ENCODE measurements at places on chromosomes 7 and 10.
A peak's percentile ranks its signal among the peaks of the same experiment; 100 is the strongest.

- DNase-seq = no peak
Measured at GRCh38 chr10:110778211-110778610, 93.5 kb upstream of the PDCD4 start.

- DNase-seq = peak; percentile 61
Measured at GRCh38 chr7:116173051-116174028, 37.0 kb upstream of the TES start.

GRCh38 chr7:118350260-118350659 lies 125.8 kb downstream of the ANKRD7 start:
- DNase-seq = no peak

- no peak for DNase-seq
Measured at GRCh38 chr7:37212051-37212450, 236.6 kb downstream of the ELMO1 start.

- no peak for DNase-seq
Measured at GRCh38 chr10:109475711-109476421, 447.4 kb downstream of the XPNPEP1 start.

DNA sequence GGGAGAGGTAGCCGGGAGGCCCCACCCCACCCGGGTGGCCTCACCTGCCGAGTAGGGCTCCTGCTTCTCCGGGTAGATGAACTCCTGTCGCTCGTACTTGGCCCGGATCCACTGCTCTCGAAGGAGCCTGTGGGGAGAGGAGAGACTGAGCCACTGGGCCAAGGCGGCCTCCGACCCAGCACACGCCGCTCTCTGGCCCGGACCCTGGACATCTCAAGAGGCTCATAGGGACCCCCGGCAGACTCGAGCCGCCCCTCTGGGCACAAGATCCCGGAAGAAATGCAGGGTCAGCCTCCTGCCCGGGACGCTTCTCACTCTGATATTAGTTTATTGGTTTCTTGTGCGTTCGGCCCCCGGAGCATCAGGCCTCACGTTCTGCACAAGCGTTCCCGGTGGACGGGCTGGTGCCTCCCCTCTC lies 34.5 kb downstream of the ADAP1 start:
- no peak for DNase-seq

DNA sequence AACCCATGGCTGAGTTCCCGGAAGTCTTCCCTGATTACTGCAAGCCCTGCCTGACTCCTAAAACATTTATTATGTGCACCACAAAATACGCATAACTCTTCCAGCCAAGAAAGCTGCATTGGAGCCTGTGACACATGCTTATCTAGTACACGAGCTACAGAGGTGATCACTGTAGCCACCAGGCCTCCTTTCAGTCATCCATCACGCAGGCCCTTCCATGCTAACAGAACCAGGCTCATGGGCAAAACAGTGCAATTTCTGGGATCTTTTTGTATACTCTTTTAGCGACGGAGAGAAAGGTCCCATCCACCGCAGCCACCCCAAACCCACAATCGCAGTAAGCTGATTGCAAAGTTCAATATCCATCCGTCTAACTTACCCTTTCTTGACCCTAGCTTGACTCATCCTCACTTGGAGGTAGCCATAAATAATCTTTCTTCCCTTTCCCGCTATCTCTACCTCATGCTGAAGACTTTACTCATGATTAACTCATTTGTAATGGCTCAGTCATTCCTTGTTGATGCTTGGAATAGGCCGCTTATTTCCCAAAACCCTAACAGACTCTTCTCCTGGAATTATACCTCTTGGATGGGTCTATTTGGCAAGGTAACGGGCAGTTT lies 1203.5 kb downstream of the TYW1 start:
- no peak for DNase-seq

DNA sequence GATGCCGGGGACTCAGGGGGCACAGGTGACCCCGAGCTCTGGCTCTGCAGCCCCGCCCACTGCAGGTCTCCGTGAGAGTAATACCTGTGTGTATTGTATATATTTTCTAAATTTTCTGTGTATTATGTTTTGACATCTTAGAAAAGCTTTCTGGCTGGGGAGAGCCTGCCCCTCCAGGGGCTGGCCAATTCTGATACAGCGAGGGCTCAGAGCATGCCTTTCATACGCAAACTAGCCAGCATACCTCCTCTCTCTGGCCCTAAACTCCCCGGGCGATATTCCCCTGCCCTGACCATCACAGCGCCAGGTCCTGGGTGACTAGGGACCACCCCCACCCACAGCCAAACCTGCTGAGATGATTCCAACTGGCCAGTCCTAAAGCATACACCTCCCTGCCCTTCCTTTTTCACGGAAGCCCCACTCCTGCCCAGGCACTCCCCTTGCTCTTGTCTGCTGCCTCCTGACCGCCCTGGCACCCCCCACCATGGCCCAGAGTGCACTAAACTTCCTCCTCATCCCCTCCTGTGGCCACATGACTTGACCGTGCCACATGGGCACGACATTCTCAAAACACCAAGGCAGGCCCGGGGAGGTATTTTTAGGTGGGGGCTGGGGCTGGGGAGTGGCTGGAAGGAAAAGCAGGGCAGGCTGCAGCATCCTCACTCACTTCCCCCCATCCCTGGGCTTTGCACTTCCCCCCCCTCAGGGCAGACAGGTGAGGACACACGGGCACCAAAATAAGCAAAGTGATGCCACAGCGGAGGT lies 61.5 kb downstream of the INSIG1 start:
- no peak for DNase-seq

DNA sequence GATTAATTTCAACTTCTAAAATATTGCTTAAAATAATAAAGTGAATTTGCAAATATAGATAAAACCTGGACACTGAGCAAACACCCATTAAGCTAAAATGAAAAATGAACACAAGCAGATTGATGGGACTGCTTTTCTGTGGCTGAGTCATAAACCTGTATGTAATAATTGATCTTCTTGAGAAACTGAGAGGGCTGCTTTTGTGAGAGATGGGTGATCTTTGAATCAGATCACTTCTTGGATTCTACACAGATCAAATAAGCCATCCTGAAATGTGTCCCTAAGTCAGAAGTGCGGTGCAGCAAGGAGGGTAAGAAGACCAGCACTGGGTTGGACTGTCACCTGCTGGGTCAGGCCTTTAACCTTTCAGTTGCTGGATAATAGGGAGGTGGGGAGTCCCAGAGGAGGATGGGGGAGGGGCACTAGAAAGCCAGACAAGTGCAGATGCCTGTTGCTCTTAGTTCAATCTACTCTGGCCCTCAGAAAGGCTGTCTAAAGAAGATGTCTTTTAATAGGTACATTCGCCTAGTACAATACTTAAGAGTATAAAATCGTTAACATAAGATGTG lies 178.2 kb upstream of the NAMPT start:
- DNase-seq = no peak

DNA sequence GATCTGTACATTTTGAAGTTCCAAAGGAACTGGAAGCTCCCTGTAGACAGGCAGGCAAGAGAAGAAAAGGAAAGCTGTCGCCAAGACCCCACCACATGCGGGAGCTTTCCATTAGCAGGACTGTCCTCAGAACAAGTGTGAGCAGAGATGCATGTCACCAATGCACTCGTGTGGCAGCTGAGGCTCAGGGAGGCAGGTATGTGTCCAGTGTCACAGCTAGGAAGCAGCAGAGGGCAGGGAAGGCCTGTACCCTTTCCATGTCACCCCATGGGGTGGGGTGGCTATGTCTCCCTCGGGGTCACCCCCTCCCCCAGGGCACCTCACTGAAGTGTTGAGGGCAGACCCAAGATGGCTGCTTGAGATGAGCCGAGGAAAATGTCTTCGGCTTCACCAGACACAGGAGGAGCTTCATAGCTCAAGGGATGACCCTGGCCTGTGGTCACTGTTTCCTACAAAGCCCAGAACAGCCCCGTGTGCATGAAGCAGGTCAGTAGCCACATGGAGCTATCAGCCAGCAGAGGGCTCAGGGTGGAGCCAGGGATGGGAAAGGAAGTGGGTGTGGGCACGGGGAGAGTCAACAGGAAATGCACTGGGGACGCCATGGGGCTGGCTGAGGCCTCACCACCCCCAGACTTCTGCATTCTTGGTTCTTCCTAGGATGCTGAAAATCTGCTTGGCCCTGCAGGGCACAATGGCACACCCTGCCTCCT lies 96.6 kb downstream of the FAM53B start:
- DNase-seq = peak; percentile 57

Data from H4 (cell line).